ENCODE measurements at places on chromosomes 16 and 17. TPM values are rescaled to one million over a fixed set of nuclear protein-coding genes. Genes with fewer than 3 reads are reported as not detected.

TEX19 gene
- polyA plus RNA-seq = not detected

DNA sequence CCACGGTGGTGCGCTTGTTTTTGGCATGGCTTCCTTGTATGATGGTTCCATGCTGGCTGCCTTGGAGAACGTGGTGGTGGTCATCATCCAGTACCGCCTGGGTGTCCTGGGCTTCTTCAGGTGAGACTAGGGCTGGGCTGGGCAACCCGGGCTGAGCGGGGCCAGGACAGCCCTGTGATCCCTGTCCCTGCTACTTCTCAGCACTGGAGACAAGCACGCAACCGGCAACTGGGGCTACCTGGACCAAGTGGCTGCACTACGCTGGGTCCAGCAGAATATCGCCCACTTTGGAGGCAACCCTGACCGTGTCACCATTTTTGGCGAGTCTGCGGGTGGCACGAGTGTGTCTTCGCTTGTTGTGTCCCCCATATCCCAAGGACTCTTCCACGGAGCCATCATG lies 4.9 kb downstream of the CES2 start:
- DNase-seq = no peak

DNA sequence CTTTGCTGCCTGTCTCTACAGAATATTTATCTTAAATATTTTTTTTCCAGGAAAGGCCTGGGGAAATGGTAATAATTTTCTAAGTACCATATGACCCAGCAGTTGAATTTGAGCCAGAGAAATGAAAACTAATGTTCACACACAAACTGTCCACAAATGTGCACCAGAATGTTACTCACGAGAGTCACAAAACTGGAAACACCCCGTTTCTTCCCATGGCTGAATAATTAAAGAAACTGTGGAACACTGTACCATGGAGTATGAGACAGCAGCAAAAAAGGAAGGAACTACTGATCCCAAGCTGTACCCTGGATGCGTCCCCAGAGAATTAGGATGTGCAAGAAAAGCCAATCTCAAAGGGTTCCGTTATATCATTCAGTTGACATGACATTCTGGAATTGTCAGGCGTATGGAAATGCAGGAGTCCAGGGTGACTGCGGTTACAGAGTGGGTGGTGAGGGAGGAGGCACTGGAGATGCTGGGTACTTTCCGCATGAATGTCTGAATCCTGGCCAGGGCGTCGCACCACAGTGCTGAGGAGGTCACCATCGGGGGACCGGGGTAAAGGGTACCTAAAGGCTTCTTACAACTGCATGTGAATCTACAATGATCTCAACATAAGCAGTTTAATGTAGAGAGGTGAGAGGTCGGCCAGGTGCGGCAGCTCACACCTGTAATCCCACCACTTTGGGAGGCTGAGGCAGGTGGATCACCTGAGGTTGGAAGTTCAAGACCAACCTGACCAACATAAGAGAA lies 34.5 kb downstream of the USP22 start:
- no peak for DNase-seq

TNFRSF17 gene
- 0.43 TPM for polyA plus RNA-seq

DNA sequence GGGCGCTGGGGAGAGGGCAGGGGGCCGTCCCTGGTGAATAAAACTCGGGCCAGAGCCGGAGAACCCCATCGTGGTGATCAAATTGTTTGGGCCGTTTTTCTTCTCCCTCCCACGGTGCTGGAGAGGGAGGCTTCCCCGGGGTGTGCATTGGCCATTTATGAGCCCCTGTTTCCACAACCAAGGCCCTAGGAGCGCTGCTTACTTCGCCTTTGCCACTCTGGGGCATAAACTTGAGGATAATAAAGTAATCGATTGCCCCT lies 544 bp downstream of the CCP110 start:
- no peak for DNase-seq

DNA sequence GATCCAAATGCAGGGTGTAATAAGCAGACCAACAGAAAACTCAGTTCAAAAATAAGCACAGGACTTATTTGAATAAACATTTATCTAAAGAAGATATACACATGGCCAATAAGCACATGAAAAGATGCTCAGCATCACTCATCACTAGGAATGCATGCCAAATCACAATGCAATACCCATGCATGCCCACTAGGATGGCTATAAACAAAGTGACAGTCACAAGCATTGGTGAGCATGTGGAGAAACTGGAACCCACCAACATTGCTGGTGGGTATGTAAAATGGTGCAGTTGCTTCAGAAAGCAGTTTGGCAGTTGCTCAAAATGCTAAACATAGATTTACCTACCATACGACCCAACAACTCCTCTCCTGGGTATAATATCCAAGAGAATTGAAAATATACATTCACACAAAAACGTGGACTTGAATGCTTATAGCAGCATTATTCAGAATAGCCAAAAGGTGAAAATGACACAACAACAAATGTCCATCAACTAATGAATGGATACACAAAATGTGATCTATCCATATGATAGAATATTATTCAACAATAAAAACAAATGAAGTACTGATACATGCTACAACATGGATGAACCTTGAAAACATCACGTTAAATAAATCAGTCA lies 20.1 kb downstream of the UBE2O start:
- no peak for DNase-seq

GRCh38 chr16:73216932-73217331 lies 169.0 kb upstream of the ZFHX3 start:
- no peak for DNase-seq

DNA sequence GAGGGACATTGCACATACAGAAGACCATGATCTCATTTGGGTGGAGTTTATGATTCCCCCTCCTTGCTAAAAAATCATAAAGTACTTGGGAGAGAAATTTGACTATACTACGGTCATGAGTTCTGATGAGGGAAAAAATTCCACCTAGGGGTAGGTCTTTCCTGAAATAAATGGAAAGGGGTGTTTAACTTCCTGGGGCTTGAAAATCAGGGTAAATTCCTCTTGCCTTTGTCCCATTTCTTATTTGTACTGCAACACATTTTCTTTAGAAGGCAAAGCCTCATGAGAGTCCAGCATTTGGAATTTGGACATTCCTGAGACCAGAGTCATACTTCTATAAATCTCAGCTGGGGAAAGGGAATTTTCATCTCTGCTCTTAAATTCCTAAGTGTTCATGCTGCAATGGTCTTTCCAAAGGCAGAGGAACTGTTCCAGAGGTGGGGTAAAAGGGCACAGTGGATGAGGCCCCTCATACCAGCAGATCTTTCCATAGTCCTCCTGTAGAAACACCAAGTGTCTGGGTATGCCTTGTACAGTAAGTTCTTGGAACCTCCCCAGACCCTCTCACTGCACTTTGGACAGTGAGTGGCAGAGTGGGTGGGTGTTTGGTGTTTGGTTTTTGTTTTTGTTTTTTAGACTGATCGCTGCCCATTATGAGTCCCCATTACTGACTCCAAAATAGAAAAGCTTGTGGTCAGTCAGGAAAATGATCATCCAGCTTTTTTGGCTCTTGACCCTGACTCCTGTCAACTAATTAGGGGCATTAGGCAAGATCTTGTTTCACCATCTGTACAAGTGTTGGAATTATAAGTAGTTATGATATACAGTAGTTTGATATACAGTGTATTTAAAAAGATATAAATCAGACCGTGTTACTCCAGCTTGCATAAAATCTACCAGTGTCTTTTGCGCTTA lies 6.0 kb downstream of the LYRM1 start:
- no peak for DNase-seq

SLC16A13 gene
- polyA plus RNA-seq = 1.5 TPM

VTN gene
- polyA plus RNA-seq = 5.7 TPM

RNF227 gene
- polyA plus RNA-seq = 6.4 TPM

PRSS22 gene
- 6.2 TPM for polyA plus RNA-seq

HCRT gene
- polyA plus RNA-seq = not detected

DNA sequence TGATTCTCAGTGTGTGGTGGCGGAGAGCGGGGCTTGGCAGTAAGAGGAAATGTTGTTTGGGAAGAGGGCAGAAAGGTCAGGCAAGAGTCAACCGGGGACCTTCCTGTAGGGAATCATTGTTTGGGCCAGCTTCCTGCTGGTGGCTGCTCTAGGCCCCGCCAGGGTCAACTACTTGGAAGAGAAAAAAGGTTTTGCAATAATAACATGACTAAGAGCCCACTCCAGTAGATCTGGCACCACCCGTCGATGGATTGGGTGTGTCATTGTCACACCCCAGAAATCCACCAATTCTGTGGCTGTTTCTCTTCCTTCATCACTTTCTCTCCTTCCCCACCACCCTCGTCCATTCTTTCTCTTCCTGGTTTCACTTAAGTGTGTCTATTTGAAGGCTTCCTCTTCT lies 4.2 kb upstream of the KRT24 start:
- DNase-seq = no peak

DNA sequence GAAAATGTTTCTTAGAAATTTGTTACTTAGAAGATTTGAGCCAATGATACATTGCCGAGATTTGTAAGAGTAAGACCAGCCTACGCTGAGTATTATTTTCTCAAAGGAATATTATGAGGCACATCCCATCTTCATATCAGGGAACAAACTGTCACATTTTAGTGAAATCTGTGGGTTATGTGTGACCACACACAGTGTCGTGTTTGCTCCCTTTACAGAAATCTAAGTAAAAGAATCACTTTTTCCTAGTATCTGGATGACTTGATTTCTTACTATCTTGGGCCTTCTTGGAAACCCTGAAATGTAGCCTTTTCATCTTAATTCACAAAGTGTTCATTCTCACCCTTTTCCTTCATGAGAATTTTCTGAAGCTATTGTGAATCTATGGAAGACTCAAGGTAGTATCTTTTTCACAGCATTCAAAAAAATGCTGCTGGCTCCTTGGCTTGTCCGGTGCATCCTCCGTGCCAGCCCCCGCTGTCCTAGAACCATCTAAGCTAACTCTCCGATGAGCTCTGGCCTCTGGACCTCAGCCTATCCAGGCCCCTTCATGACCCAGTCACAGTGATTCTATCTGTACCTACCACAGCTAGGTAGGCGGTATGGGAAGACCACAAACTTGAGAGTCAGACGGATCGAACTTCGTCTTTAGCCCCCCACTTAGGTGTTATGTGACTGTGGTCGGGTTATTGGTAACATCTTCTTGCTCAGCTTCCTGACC lies 524.3 kb downstream of the MAF start:
- DNase-seq = no peak

FUS gene
- 604 TPM for polyA plus RNA-seq

TMEM92 gene
- polyA plus RNA-seq = 1.9 TPM

TBC1D3H gene
- not detected for polyA plus RNA-seq

PIRT gene
- 0.08 TPM for polyA plus RNA-seq

GRCh38 chr17:47929218-47930000 lies 12.0 kb upstream of the PNPO start:
- no peak for DNase-seq

- no peak for DNase-seq
These were observed 14.2 kb upstream of the NFATC3 start for GRCh38 chr16:68070806-68071517.

CCR7 gene
- 0.53 TPM for polyA plus RNA-seq

NACA2 gene
- 1.7 TPM for polyA plus RNA-seq

KRT9 gene
- not detected for polyA plus RNA-seq

DNA sequence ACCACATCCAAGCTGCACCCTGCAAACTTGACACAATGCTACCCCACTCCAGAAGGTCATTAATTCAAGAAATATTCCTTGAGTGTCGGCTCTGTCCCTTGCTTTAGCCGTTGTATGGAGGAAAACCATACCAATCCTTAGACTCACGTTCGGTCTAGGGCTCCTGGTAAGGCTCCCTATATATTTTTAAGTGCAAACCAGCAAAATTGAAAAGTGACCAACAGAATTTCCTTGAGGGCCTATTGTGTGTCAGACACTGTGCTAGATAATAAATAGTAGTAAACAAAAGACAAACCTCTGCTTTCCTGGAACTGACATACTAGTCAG lies 390 bp upstream of the BBS2 start:
- no peak for DNase-seq

NFATC2IP gene
- polyA plus RNA-seq = 32.4 TPM

DNA sequence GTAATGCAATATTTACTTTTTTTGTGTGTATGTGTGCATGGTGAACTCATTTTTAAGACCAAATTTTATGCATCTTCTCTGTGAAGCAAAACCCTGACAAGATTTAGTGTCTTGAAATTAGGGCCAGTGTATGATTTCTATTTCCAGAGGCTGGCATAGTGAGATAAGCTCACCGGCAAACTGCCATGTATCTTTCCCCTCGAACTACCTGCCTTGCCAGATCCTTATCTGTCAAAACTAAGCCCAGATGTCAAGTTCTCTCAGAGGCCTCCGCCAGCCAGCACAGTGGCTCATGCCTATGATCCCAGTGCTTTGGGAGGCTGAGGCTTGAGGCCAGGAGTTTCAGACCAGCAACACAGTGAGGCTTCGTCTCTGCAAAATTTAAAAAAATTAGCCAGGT lies 10.0 kb downstream of the USP32 start:
- no peak for DNase-seq

DNA sequence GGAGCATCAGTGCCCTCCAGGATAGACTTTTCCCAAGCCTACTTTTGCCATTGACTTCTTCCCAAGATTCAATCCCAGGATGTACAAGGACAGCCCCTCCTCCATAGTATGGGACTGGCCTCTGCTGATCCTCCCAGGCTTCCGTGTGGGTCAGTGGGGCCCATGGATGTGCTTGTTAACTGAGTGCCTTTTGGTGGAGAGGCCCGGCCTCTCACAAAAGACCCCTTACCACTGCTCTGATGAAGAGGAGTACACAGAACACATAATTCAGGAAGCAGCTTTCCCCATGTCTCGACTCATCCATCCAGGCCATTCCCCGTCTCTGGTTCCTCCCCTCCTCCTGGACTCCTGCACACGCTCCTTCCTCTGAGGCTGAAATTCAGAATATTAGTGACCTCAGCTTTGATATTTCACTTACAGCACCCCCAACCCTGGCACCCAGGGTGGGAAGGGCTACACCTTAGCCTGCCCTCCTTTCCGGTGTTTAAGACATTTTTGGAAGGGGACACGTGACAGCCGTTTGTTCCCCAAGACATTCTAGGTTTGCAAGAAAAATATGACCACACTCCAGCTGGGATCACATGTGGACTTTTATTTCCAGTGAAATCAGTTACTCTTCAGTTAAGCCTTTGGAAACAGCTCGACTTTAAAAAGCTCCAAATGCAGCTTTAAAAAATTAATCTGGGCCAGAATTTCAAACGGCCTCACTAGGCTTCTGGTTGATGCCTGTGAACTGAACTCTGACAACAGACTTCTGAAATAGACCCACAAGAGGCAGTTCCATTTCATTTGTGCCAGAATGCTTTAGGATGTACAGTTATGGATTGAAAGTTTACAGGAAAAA lies 9.7 kb upstream of the CYLD start:
- no peak for DNase-seq

GRCh38 chr17:71472809-71473789 lies 647.7 kb upstream of the SOX9 start:
- DNase-seq = peak; percentile 26

DNA sequence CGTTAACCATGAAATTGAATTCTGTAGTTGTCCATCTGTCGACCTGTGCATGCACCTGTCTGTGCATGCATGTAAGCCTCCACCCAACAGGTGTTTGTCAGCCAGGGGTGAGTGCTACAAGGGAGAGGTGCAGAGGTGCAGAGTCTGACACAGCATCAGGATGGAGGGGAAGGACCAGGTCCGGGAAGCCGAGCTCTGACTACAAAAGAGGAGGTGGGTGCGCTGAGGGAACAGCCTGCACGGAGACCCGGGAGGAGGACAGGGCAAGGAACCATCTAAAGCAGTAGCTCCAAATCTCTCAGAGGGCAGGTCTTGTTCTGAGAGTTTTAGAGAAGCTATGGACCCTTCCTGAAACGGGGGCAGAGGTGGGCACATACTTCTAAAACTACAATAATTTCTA lies 54.1 kb downstream of the B9D1 start:
- no peak for DNase-seq
